Suprapubic skin (tissue), 4 donors: ENCODE measurements at places on chromosomes 7 and 10. TPM values are rescaled to one million over a fixed set of nuclear protein-coding genes. Genes with fewer than 3 reads are reported as not detected.

- H3K36me3 ChIP-seq, result no peaks in the 10 kb centered on the region
- no peak overlapping the region for H3K27ac ChIP-seq
- H3K27me3 ChIP-seq, result peaks cover 4% of the 10 kb centered on the region
- DNase-seq, result no peak
- no peak overlapping the region for H3K4me3 ChIP-seq
- H3K4me1 ChIP-seq, result peaks cover 16% of the 10 kb centered on the region
Observed at GRCh38 chr7:37450035-37450434, 1.4 kb upstream of the ELMO1 start.

- no peak overlapping the region for H3K4me3 ChIP-seq
- DNase-seq, result no peak
Observed at GRCh38 chr7:78167860-78168259, 369.3 kb downstream of the PHTF2 start.

- H3K27me3 ChIP-seq, result no peaks in the 10 kb centered on the region
- H3K27ac ChIP-seq, result no peak overlapping the region
- no peak overlapping the region for H3K4me3 ChIP-seq
- peaks cover 14% of the 10 kb centered on the region for H3K4me1 ChIP-seq
Observed at GRCh38 chr7:17769918-17770317, 170.4 kb downstream of the SNX13 start.

Gene ZCWPW1
- 4.3 TPM for total RNA-seq

GRCh38 chr7:83452256-83452655 lies 196.7 kb downstream of the SEMA3E start:
- no peak for DNase-seq
- no peak overlapping the region for H3K27ac ChIP-seq
- no peaks in the 10 kb centered on the region for H3K4me1 ChIP-seq
- no peaks in the 10 kb centered on the region for H3K27me3 ChIP-seq
- no peaks in the 10 kb centered on the region for H3K36me3 ChIP-seq
- no peak overlapping the region for H3K4me3 ChIP-seq
